ENCODE measurements at places on chromosomes 16 and 17. TPM values are rescaled to one million over a fixed set of nuclear protein-coding genes. Genes with fewer than 3 reads are reported as not detected.

The TBC1D16 gene
- 51.5 TPM for total RNA-seq

The TBC1D3K gene
- total RNA-seq = not detected

The TNRC6C gene
- 8.6 TPM for total RNA-seq

The PRSS27 gene
- total RNA-seq = 0.22 TPM

The SLC13A2 gene
- total RNA-seq = not detected

All from dermis lymphatic vessel endothelial cell (primary cell).